Midbrain (tissue), 1 donor: ENCODE measurements at places on chromosomes 1 and 21.

DNA sequence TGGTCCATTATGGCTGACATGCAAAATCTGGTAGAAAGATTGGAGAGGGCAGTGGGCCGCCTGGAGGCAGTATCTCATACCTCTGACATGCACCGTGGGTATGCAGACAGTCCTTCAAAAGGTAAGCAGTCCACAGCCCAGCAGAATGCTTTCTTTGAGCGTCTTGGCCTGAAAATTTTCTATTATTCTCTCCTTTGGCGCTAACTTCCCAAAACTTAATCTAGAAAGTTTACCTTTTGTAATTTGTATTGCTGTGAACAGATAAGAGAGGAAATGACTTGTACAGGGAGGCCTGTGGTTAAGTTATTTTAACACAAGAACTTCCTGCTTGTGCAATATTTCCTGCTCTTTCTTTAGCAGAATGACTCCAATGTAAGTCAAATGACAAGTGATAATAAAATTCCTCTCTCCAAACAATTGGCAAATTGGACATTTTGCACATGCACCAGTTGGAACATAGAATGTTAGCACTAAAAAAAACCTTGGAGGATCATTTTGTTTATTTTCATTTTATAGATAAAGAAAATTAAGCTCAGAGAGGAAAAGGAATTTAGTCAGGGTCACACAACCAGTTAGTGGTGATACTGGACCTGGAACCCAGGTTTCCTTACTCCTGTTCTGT, 18.9 kb downstream of the CAP1 start:
- DNase-seq, result peak; percentile 18

DNA sequence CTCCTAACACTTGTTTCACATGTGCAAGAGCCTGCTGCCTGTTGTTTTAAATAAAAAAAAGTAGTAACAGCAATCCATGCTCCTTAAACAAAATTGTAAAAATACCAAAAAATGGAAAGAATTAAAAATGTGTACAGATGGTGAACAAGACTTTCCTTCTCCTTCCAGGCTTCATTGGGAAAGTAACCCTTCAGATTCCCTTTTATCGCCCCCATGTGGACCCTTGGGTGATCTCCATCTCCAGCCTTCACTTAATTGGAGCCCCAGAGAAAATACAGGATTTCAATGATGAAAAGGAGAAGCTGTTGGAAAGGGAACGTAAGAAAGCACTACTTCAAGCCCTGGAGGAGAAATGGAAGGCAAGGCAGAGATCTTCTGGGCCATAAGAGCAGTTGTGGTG, 14.2 kb downstream of the VPS13D start:
- no peak for DNase-seq

DNA sequence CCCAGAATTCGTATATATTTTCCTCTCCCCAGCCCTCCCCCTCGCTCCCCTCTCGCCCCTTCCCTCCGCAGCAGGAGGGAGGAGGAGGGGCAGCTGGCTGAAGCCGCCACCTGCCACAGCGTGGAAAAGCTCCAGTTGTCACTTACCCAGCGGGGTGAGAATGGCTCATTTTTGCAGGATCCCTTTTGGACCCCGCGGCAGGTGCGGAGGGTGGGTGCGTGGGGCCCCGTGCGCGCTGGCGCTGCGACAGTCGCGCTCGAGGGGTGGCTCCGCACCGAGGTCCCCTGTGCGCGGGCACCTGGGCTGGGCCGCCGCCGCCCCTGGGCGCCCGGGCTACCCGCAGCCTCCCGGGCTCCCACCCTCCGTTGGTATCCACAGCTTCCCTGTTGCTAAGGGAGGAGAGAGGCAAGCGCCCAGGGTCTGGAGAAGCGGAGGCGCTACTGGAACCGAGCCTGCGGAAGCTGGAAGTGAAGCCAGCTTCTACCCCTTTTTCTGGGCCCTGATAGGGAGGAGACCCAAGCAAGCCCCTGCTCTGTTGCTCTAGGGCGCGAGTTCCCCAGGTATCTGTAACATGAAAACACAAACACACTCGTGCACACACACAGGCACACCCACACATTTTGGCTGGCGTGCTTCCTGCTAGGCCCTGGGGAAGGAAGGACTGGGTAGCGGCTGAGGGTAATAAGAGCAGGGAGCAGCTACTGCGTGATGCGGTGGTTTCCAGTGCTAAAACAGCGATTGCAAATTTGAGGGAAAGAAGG, at the start of gene ERICH3:
Gene ERICH3, minus strand, starts transcription at position 442 of the 761 bp plus-strand sequence. Its CDS starts 273 bp downstream, at position 169.
- DNase-seq, result peak; percentile 16

DNA sequence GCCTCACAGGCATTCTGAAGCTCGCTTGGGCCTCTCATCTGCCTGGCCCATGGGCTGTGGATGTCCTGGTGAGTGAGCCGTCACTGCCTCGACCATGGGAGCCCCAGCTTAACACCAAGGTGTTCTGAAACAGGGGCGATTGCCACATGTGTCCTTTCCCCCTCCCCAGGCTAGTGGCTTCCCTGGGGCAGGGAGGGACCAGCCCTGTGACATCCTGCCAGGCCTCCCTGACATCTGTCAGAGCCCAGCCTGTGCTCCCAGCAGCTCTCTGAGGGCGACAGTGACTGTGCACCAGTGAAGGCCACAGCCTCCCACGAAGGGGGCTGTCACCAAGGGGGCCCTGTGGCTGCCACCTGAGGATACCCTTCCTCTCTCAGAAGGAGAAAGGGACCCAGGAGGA, 35.9 kb upstream of the CCDC27 start:
- DNase-seq, result no peak

DNA sequence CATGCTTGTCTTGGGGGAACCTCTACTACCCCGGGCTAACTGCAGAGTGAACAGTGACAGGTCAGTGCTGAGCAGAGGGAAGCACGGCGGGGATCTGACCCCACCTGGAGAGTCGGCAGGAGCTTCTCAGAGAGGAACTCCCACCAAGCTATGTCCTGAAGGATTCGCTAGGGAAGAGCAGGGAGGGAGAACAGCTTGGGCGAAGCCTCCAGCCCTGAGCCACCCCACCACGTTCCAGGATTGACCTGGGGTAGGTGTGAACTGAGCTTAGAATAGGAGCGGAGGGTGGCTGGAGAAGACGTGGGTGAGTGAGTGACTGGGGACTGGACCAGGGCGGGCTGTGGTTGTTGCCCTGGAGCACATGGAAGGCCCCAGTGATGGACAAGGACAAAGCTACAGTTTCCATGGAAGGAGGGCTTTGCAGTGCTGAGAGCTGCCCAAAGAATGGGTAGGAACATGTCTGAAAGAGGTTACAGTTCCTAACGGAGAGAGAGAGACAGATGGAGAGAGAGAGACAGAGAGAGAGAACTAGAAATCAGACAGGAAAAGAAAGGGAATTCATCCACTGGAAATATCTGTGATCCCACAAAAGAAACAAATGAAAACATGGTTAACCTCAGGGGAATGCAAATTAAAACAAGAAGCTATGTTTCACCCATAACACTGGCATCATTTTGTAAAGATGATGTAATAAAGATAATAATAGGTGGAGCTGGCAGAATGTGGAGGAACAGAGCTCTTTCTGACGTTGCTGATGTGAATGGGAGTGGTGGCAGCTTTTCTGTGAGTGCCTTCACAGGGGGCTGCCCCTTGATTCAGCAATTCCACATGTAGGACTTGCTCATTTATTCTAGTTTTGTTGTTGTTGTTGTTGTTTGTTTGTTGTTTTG, 17.2 kb downstream of the BSND start:
- DNase-seq, result no peak

DNA sequence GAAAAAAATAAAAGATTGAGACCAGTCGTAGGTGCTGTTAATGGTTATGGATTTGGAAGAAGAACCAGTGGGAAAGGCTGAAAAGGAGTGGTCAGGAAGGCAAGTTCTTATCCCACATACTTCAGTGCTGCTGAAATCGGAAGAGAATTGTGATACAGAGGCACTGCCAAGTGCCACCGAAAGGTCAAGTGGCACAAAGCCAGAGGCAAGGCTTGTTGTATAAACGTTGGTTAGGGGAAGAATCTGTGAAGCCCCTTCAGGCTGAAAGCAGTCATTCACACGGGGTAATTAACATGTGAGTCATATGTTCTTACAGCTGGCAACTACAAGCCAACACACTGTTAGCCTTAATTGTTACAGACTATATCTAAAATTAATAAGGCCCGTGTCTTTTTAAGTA, 48.8 kb downstream of the ZBTB40 start:
- DNase-seq, result no peak

DNA sequence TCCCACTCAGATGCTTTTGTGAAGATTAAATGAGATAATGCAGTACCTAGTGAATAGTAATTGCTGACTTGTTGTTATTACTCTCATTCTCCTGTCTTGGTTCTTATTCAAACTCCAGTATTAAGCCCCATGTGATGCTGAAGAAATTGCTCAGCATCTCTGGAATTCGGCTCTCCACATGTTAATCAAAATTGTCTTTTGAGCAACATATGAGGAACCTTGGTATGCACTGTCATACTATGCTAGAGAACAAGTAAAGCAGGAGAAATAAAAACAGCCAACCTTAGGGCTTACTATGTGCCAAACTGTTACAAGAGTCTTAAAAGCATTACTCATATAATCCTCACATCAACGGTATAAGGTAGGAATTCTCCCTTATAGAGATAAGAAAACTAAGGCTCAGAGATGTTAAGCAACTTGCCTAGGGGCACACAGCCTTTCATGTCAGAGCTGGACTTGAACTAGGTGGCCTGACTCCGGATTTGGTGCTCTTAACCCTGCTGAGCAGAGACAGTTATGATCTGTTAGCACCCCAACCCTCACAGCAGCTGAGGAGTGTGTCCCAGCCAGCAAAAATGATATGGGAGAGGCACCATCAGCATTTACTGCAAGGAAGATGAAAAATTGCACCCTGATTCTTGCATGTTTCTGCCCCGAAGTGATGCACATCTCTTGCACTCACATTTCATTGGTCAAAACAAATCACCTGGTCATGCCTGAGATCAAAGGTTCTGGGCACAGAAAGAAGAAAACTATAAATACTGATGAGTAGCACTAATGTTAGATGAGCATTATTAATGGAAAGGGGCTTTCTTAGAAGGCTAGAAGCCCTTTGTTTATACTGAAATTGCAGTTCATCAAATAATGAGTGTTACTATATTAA, 102.3 kb downstream of the OMA1 start:
- DNase-seq, result no peak

- no peak for DNase-seq
Observed at GRCh38 chr21:41950941-41951351, 2.9 kb downstream of the C2CD2 start.

DNA sequence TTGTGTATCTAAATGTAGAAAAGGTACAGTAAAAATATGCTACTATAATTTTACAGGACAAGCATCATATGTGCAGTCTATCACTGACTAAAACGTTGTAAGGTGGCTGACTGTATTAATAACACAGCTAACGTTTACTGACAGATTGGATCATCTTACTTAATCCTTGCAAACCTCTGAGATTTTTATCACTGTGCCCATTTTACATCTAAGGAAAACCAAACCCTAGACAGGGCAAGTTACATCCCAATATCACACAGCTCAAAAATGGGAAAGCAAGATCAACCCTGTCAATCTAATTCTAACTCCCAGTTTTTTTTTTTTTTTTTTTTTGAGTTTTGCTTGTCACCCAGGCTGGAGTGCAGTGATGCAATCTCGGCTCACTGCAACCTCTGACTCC, 7.5 kb upstream of the RIT1 start:
- no peak for DNase-seq

DNA sequence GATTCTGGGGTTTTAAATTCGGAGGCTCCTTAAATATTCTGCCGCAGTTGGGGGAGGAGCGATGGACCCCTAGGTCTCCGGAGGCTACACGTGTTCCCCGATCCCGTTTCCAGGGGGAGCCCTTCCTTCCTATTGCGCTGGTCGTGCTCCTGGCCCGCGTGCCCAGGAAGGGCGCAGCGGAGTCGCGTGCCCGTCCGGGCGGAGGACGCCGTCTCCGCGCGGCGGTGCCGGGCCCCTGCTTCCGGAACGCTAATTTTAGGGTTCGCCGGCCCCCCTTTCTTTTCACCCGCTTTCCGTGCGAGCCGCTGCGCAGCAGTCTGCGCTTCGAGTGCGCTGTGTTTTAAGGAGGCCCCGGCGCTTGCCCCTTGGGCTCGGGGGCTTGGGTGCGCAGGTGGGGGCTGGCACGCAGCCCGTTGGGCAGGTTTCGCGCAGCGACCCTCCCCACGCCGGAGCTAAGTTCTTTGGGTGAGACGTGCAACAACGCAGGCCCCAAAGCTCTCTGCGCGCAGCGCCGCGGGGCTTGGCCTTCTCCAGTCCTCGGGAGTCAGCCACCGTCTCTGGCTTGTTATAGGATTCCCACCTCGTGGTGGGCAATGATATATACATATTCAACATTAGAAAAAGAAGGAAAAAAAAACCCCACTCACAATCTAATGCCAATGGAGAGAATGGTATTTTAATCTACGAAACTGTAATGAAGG, 43.5 kb upstream of the DNAJC6 start:
- DNase-seq, result peak; percentile 72

DNA sequence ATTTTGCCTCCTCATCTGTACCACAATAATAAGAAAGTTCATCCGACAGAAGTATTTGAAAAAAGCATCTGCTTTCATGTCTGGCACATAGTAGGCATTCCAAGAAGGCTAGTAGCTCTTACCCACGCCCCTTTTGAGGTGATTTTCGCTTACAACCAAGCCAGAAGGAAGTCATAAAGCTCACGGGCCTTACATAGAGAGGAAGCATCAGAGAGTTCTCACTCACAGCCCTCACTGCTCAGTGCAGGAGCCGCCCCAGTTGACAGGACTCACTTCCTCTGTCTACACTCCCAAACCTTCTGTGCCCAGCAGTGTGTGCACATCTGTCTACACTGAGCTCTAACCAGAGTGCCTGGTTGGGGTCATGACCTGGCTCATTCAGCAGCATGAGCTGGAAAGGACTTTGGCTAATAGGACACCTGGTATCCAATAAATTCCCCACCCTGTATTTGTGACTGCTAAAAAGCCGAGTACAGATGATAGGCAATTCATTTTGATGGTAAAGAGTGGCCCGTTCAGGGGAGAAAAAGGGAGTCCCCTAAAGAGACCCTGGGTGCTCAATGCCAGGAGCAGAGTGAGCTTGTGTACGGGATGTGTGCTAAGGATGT, 36.8 kb upstream of the DUSP10 start:
- DNase-seq, result no peak

GRCh38 chr1:11564237-11564636, 85.3 kb downstream of the DISP3 start:
- DNase-seq, result no peak

- no peak for DNase-seq
Observed at GRCh38 chr1:115289940-115290339, 48.1 kb downstream of the NGF start.

DNA sequence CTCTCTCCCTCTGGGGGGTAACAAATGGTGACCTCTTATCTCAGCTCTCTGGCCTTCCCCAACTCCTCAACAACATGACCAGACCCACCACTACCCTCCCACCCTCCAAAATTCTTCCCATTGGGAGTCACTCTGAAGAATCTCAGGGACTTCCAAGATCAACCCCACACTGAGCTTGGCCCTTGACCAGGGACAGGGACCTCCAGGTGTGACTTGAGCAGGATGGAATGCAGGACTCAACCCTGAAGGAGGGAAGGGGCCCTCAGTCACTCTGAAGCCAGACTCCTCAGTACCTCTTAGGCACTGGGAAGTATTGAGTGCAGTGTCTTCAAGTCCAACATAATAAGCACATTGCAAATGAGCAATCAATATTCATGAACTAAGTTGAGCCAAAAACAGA, 1.9 kb downstream of the CASQ1 start:
- no peak for DNase-seq

GRCh38 chr1:214123061-214123784, 135.4 kb downstream of the PROX1 start:
- peak; percentile 81 for DNase-seq
